ENCODE measurements at places on chromosomes 4 and X.

GRCh38 chr4:80043541-80043940 is 29.5 kb downstream of the ANTXR2 start:
- no peak for ATAC-seq

- ATAC-seq = no peak
Observed at GRCh38 chrX:15401378-15401777, 17.2 kb upstream of the VEGFD start.

DNA sequence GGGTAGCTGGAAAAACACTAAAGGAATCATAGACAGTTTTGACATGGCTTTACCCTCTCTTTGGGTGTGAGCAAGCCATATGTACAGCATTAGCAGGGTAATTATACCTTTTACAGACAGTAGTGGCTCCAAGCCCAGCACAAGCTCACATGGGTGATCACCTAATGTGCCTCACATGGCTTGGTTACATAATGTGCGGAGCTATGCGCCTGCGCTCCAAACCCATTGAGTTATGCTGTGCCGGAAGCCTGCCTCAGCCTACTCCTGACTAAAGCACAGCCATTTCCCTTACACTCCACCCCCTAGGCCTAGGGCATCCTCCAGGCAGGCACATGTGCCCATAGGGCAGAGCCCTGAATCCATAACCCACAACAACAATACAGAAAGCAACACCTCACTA is 6.5 kb upstream of the TSPAN5 start:
- ATAC-seq = no peak

DNA sequence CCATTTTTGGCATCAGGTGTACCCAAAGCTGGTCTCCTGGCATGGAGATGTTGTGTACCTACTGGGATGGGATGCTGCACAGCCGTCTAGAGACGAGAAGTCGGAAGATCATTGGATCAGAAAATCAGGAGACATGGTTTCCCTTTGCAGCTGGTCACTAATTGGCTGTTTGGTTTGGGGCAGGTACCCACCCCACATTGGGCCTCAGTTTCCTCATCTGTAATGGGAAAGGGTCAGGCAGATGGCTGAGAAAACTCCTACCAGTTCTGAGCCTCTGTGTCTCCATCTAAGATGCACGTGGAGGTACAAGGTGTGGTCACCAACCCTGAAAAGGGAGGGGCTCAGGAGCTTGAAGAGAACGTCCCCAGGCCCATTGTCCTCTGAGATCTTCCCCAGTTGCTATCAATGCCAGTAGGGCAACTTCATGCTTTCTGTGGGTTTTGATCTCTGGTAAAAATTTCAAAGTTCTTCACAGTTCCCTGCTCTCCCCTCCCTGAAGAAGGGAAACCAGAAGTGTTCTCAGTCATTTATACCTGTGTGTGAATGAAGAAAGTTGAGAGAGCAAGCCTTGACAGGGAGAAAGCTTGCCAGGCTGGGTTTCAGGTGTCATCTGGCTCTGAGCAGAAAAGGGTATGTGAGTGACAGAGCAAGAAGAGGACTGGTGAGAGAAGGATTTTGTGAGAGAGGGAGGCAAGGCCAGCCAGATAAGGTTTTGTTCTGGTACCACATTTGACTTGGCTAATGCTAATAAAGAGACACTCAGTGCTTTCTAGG is 15.1 kb downstream of the TSC22D3 start:
- no peak for ATAC-seq

GRCh38 chr4:139666735-139667281 is 1.2 kb downstream of the MGST2 start:
- peak; percentile 79 for ATAC-seq

- no peak for ATAC-seq
Observed at GRCh38 chr4:87884976-87885549, 52.3 kb downstream of the MEPE start.

DNA sequence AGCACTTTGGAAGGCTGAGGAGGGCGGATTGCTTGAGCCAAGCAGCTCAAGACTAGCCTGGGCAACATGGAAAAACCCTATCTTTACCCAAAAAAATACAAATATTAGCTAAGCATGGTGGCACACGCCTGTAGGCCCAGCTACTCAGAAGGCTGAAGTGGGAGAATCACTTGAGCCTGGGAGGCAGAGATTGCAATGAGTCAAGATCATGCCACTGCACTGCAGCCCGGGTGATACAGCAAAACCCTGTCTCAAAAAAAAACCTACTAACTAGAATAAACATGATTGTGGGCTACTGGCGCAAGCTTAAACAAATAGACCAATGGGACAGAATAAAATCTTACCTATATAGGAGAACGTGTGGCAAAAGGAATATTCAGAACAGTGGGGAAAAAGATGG is 7.3 kb downstream of the CDKL2 start:
- ATAC-seq = no peak

GRCh38 chr4:36192922-36193321 is 51.4 kb downstream of the ARAP2 start:
- no peak for ATAC-seq

DNA sequence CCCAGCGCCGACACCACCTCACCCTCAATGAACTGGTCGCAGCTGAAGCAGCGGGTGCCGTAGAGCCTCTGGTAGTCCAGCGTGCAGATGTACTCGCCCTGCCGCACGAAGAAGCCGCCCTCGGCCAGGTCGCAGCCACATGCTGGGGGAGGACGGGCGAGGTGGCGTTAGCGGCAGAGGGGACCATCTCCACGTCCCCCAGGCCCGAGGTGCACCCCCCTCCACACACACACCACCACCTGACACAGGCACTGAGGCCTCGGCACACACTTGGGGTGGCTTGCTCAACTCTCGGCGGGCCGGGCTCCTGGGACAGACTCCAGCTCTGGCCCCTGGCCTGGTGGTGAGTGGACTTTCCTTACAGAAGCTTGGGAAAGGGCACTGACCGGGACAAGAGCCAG is 61.5 kb downstream of the ABLIM2 start:
- no peak for ATAC-seq

DNA sequence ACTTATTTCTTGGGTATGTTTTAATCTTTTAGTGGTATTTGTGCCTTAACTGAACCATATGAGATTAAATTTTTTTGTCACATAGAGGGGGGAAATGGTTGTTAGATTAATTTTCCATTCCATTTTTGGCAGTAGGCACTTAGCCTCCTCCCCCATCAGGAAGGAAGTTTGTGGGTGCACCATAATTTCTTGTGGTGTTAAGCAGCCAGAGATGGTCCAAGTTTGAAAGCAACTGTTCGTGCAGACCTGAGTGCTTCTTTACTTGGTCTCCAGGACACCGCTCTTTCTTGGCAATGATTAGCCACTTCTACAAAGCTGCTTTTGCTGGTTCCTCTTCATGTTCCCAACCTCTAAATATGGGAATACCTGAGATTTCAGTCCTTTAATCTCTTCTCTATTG is 92.7 kb upstream of the RPL34 start:
- ATAC-seq = no peak

- ATAC-seq = peak; percentile 82
Observed at GRCh38 chrX:151753313-151754046, 18.9 kb downstream of the CNGA2 start.

- no peak for ATAC-seq
Observed at GRCh38 chr4:82948647-82949204, 48.2 kb downstream of the THAP9 start.

DNA sequence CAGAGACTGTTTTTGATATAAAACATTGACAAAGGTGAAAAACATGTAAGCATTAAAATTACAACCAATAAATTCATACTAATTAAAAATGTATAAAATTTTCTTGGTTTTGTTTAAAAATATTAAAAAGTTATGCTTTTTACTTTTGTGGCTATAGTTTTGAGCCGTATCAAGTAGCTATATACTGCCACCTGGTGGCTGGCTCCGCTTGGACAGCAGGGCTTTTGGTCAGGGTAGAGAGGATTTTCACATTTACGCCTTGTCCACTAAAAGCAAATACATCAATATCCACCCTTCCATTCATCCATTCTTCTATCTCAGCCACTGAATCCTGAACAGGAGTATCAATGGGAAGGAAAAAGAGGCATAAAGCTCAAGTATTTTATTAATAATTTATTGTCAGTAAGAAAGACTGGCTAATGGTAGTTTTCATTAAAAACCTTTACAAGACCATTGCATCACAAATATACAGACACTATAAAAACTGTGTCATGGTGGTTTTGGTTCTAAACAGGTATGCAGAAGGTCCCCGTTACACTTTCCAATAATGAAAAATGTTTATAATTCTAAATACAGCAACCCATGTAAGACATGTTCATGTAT is 32.1 kb upstream of the MTNR1A start:
- peak; percentile 61 for ATAC-seq

- no peak for ATAC-seq
Observed at GRCh38 chrX:55149242-55149641, 60.4 kb downstream of the PAGE2 start.

Measured in esophagus mucosa (tissue), 1 donor.